ENCODE measurements at places on chromosomes 16 and 17.
A peak's percentile ranks its signal among the peaks of the same experiment; 100 is the strongest.

DNA sequence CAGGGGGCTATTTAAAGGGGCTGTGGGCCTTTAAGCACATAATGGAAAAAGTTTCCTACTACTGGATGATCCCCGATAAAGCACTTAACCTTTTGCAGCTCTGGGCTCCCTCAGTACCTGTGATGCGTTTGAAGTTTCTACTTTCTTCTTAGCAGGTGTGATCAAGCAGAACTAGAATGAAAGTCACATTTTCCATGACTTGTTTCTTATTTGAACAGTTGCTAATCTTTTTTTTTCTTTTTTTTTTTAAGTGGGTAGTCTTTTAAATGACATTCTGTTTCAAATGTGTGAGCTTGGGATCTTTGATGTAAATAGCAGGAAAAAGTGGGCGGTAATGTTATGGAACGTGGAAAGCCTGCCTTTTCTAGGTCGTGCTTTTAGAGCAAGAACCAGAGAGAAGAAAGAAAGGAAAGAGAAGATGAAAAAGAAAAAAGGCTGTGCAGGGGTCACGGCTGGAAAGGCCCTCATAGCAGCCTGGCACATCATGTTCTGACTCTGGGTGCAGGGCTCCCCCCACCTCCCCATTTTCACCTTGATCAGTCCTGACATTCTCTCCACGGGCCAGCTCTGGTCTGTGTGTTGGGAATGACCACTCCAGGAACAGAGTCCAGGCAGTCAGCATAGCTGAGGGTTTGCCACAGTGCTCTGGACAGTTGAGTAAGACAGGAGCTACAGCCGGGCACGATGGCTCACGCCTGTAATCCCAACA, 150.6 kb downstream of the CLEC16A start:
- no peak for DNase-seq

DNA sequence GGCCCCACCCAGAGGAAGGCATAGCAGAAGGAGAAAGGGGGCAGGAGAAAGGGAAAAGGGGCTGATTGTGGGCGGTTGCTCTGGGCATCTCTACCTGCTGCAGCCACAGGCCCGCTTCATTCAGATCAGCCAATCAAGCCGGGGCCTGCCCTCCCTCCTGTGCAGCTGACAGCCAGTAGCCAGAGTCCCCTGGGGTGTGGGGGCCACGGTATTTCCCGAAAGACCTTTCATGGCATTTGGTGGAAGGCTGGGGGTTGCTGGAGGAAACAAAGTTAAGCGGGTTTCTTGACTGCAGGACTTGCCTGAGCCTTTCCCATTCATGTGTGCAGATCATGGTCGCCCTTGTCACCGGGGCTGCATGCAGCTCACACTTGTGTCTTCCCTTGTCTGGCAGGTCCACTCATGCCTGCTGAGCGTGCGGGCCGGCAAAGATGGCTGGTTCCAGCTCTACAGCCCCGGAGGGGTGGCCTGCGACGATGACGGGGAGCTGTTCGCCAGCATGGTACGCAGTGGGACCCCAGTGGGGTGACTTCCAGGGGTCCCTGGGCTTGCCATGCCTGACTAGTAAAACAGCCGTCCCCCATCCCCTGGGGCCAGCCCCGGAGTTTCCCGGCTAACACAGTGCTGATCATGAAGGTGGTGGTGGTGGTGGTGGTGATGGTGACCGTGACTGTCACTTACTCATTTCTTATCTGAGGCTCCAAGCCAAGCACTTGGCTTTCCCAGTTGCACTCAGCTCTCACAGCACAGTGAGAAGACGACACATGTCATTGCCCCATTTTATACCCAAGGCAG, 82.7 kb upstream of the PLCG2 start:
- no peak for DNase-seq

DNA sequence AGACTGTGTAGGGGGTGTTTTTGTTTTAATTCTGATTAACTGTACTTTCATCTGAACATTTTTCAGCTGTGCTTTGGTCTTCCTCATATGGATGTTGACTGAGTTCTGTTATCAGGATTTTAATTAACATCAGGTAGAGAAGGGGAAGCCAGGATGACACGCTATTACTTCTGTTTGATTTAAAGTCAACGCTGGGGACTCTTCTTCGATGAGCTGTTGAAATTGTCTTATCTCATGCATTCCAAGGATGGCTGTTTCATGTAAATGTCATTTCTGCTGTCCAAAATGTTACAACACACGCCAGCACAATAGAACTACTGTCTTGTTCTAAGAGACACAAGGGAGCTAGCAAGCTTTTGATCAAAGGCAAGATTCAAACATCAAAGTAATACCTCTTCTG, 263.3 kb upstream of the CDH5 start:
- DNase-seq, result no peak

DNA sequence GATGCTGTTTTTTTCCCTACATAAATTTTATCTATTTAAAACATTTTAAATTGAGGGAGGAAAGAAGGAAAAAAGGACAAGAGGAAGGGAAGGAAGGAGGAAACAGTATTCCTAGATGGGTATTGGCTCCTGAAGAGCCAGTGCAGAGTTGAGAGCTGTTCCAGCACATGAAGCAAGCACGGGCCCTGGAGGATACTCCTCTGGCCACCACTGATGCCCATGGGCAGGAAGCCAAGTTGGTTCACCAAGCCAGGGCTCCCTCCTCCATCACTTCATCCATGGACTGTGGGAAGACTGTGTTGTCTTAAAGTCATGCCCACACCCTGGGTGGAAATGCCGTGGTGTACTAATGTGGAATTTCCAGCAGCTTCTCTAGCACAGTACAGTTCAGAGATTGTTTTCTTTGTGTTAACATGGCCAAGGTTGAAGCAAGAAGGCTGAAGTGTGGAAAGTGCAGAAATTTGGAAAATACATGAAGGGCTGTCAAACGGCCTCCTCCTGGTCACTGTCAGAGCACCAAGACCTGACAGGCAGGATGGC, 23.9 kb upstream of the NOS2 start:
- DNase-seq, result no peak

- no peak for DNase-seq
Observed at GRCh38 chr17:41987642-41988041, 21.0 kb downstream of the CNP start.

- DNase-seq, result no peak
Observed at GRCh38 chr17:58702045-58702476, 9.7 kb downstream of the RAD51C start.

GRCh38 chr17:15257258-15257788, 7.8 kb downstream of the PMP22 start:
- peak; percentile 96 for DNase-seq

GRCh38 chr16:76292218-76292617, 15.0 kb downstream of the CNTNAP4 start:
- no peak for DNase-seq

DNA sequence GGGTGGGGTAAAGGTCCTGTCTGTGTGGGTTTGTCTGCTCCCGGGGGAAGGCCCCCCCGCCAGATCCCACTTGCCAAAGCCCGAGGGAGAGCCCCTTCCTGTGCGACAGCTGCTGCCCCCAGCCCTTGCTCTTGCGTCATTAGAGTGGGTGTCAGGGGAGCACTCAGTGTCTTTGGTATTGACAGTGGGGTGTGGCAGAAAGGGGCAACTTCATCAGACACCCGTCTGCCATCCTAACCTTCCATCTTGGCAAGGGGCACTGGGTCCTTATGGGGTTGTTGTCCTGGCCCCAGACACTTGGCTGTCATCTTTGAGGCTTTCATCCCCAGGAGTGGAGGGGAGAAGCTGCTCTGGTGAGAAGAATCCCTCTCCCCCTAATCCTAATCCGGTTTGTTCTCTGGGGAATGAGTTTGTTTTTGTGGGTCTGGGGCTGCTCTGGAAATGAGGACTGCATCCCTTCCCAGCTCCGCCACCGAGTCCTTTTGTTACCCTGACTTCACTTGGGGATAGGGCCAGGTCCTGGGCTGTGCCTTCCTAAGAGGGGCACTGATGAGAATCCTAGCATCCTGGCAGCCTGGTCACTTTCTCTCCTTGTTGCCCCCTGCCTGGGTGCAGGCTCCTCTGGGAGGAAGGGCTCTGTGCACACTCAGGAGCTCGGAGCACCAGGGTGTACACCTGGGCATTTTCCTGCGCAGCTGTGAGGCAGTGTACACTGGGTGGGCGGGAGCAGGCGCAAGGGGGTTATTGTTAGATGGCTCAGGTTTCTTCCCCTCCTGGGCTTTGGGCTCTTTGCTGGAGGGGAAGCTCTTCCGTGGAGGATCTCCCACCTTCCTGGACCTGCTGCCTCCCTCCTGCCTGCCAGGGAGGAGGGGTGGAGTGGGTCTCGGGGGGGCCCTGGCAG, 21.1 kb downstream of the GJD3 start:
- DNase-seq, result no peak

DNA sequence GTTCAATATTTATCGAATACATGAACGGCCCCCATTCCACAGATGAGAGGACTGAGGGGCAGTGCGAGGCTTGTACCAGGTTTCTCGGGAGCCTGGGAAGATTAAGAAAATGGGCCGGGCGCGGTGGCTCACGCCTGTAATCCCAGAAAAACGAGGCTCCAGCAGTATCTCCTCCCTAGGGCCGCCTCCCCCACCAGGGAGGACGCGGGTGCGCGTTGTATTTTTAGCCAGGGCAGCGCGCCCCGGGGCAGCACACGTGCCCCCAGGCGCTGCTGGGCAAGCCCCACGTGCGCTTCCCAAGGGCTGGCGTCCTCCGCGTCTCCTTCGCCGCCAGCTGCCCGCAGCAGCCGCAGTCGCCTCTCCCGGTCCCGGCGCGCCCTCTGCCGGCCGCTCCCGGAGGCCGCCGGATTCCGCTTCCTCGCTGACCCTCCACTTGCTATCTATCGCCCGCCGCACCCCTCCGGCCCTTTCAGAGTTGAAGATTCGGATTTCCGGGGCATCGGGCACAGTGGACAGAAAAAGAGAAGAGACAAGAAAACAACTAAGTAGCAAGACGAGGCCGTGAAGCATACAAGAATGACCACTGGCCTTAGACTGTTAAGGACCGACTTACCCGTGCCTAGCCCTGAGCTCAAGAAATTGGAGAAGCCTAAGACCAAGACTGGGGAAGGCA, 1.9 kb upstream of the YBX2 start:
- DNase-seq, result peak; percentile 80

- no peak for DNase-seq
Observed at GRCh38 chr17:4157618-4158333, 14.8 kb downstream of the CYB5D2 start.

DNA sequence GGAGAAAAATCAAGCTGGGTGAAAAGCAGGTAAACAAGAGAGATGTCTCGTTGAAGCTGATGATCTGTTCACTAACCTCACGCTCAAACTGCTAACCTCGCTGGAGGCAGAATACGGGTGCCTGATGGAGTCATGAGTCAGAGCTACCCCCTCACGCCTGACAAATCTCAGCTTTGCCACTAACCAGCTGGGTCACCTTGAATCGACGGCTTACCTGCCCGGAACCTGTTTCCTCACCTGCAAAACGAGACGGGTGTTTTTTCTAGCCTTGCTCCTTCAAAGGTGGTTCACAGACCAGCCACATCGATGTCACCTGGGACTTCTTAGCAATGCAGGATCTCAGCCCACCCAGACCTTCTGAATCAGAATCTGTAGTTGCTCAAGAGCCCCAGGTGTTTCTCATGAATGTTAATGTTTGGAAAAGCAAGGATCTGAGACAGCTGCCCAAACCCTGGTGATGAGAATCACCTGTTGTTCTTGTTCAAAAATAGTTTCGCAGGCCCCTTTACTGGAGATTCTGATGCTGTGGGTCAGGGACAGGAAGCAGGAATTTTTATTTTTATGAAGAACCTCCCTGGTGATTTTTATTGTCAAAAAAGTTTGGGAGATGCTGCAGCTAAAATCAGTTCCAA, 56.9 kb downstream of the MARCHF10 start:
- no peak for DNase-seq

DNA sequence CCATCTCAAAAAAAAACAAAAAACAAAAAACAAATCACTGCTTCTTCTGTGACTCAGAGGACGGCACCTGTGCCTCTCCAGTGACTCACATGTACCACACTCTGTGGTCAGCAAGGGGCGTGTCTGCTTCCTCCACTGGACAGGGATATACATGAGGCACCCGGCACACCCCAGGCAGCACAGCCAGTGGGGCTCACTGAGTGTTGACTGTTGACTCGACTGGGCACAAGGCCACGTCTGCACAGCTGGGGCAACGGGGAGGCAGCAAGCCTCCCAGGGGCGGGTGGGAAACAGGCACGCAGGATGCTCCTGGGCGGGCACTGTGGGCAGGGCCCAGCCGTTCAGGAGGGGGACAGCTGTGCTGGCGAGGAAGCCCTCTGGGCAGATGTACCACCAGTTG, 64.1 kb downstream of the TIMM22 start:
- no peak for DNase-seq

DNA sequence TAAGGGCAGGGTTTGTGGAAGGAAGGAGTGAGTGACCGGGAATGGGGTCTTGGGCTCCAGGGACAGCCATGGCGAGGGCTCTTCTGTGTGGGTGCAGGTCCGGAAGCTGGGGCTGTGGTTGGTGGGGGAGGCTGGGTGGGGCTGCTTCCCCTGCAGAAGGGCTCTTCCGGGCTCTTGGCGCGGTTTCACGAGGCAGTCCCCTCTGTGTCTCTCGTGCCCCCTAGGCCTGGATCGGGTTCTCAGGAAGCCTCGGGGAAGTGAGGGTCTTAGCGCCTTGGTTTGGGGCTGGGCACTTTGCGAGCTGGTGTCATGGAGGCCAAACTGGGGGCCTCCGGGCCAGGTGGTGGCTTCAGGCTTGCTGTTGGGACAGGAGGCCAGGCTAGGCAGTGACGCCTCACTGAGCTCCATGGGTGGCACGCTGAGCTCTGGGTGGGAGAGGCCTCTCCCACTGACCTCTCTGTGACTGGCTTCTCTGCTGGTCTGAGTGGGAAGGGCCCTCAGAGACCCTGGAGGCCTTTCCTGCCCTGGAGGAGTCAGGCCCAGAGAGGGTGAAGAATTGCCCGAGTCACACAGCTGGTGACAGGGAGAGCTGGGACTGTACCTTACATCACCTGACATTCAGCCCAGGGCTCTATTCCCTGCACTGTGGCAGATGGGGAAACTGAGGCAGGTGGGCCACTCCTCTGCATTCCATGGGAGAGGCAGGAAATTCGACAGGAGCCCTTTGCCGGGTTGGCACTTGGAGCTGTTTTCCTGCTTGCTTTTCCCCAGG, 8.2 kb downstream of the ADCY7 start:
- DNase-seq, result no peak

DNA sequence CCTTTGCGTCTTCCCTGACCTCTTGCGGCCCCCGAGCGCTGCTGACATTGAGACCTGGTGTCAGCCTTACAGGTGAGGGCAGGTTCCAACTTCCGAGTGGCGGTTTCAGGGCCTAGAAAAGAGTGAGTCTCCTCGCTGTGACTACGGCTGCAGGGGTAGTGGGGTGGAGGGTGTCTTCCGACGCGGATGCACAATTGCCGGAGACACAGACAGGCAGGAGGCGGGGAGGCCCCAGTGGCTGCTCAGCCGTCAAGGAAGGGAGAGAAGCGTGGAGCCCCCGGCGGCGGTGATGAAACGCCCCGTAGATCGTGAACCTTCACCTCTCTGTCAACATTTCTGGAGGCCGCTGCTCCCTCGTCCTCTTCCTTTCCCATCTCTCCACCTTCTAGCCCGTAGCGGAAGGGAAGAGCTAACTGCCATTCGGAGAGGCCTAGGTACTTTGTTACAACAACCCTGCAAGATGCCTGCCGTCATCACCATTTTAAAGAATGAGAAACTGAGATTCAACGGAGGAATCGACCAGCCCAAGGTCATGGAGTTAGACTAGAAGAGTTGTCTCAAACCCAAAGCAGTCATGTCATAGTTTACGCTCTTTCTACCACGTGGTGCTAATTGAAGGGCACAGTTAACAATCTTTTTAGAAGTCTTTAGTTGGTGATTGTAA, 485 bp downstream of the DNAJA3 start:
- no peak for DNase-seq
